Nasal cavity respiratory epithelium epithelial cell of viscerocranial mucosa (primary cell): ENCODE measurements at places on chromosomes 12 and 14. TPM values are rescaled to one million over a fixed set of nuclear protein-coding genes. Genes with fewer than 3 reads are reported as not detected.

Gene TRHDE
- total RNA-seq = under 0.01 and 0.21 TPM in 2 replicates

Gene ADAMTS20
- total RNA-seq = not detected in 2 replicates

Gene GPR132
- under 0.01 and 0.21 TPM in 2 replicates for total RNA-seq

Gene LRRK2
- total RNA-seq = 0.34 and 2.1 TPM in 2 replicates

Gene B4GALNT1
- 0.07 TPM in 1 of 2 replicates, not detected in the other for total RNA-seq

Gene KLHDC1
- 0.68 and 1.2 TPM in 2 replicates for total RNA-seq

Gene METTL1
- 8.5 and 9.5 TPM in 2 replicates for total RNA-seq

Gene GLI1
- total RNA-seq = under 0.01 and 0.14 TPM in 2 replicates

Gene BEST3
- total RNA-seq = not detected in 2 replicates

Gene OASL
- total RNA-seq = 0.50 and 9.6 TPM in 2 replicates

Gene CFL2
- total RNA-seq = 14.1 and 21.2 TPM in 2 replicates

Gene LRP1-AS
- not detected in 2 replicates for total RNA-seq

Gene RASSF8
- 22.2 and 45.9 TPM in 2 replicates for total RNA-seq

Gene ENDOU
- total RNA-seq = under 0.01 TPM in 1 of 2 replicates, not detected in the other

Gene HCAR1
- not detected in 2 replicates for total RNA-seq

Gene PCED1B
- 1.7 and 2.6 TPM in 2 replicates for total RNA-seq

Gene SLC6A15
- total RNA-seq = 40.5 and 86.1 TPM in 2 replicates

Gene PLEK2
- total RNA-seq = 27.8 and 50.2 TPM in 2 replicates

Gene SDS
- not detected in 2 replicates for total RNA-seq

Gene GMPR2
- 72.0 and 80.0 TPM in 2 replicates for total RNA-seq

Gene NGB
- total RNA-seq = 0.07 TPM in 1 of 2 replicates, not detected in the other

Gene E2F7
- 9.4 and 12.3 TPM in 2 replicates for total RNA-seq

Gene PIANP
- total RNA-seq = not detected in 2 replicates

Gene GZMH
- total RNA-seq = not detected in 2 replicates

Gene KRT82
- total RNA-seq = not detected in 2 replicates

Gene ZFP36L1
- total RNA-seq = 19.1 and 161 TPM in 2 replicates

Gene SERPINA1
- under 0.01 and 9.6 TPM in 2 replicates for total RNA-seq

Gene CLEC6A
- total RNA-seq = not detected in 2 replicates

Gene RTN1
- under 0.01 TPM in 1 of 2 replicates, not detected in the other for total RNA-seq

Gene TMEM119
- total RNA-seq = not detected in 2 replicates

Gene LBHD2
- not detected in 2 replicates for total RNA-seq

Gene TTC7B
- total RNA-seq = 4.4 and 23.2 TPM in 2 replicates

Gene HOXC12
- total RNA-seq = not detected in 2 replicates

Gene C12orf56
- total RNA-seq = 1.7 and 2.3 TPM in 2 replicates
